CD4-positive, alpha-beta T cell treated with Interleukin-4 for 1 hour (primary cell): ENCODE measurements at places on chromosomes 6 and 20.

GRCh38 chr6:139533171-139533570 lies 158.7 kb upstream of the CITED2 start:
- DNase-seq, result no peak

- DNase-seq, result no peak
These were observed 134.9 kb upstream of the LRFN2 start for GRCh38 chr6:40722091-40722490.

GRCh38 chr6:161954077-161954476 lies 680.2 kb upstream of the AGPAT4 start:
- DNase-seq, result no peak

- no peak for DNase-seq
These were observed 28.1 kb downstream of the TFAP2B start for GRCh38 chr6:50846852-50847155.

GRCh38 chr6:63267828-63268227 lies 52.0 kb downstream of the LGSN start:
- DNase-seq, result no peak

DNA sequence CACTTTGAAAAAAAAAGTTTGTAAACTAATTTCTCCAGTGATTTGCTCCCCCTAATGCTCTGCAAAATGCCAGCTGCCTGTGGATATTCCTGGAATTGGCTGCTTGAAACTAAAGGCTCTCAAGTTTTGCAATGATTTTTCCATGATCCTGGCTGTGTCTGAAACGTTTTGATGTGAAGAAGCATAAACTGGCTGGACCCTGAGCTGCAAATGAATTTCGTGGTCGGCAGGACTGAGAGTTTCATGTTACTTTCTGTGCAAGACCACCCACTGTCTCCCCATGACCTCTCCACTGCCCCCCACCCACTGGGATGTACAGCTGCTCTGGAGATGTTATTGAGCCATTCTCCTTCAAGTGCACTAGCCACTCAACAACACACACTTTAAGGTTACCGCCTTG lies 171.3 kb upstream of the SSTR4 start:
- DNase-seq, result no peak

DNA sequence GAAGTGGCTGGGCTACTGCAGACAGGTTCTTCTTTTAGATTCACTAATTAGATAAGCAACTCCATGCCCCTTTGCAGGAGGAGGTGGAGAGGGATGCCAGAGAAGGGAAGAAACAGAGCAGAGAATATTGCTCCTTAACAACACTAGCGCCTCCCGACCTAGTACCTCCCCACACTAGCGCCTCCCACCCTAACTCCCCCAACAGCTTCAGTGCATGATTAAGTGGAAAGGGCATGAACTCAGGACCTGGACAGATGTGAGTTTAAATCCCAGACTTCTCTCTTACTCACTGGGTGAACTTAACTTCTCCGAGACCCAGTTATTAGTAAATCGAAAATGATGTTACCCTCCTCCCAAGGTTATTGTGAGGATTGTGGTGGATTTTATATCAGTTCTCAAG lies 25.7 kb downstream of the STX11 start:
- DNase-seq, result no peak

DNA sequence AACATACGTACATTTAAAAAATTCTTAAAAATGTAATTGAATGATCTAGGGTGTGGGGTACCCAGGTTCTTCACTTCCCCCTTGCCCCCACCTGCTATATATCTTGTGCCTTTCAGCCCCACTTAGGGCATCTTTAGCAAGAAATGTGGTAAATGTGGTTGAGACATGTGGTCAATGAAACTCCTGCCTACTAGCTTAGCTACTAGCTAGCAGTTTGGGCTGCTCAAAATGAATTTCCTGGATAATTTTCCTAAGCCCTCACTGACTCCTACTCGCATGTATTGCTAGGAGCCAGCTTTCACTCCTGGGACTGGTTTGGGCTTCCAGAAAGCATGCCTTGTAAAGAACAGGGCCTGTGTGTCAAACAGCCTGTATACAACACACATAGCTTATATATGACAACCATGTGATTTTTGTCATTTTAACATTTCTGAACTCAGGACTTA lies 257.3 kb downstream of the ATXN1 start:
- peak; percentile 54 for DNase-seq

DNA sequence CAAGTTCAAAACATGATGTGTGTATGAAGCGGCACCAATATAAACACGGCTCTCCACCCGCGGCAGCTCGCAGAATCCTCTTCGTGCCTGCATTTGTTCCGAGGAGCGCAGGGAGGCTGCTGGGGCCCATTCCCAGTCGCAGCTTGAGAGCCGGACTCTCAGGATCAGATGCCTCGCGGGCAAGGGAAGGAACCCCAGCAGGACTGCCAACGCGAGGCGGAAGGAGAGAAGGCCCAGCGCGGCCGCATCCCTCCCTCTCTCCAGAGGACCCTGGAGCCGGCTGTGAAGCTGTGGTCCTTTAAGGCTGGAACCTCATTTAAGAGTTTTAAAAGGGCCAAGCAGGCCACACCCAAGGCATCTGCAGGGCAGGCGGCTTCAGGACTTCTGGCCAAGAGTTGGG lies 44.2 kb upstream of the ZBP1 start:
- DNase-seq, result no peak

DNA sequence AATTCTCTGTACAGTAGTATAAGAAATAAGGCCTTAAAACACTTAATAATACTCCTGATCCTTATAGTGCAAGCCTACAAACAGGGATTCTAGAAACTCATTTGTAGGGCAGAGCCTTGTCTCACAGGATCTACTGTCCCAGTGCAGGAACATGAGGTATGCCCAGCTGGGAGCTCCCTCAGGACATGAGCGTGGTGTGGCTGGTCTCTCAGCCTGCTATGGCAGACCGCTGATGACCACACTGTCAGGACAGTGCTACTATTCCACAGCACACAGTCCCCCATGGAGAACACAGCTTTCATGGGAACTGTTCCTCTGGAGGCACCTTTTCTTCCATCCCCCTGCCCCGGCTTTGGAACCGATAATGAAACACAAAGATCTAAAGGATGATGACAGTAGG lies 53.0 kb downstream of the SERAC1 start:
- no peak for DNase-seq

DNA sequence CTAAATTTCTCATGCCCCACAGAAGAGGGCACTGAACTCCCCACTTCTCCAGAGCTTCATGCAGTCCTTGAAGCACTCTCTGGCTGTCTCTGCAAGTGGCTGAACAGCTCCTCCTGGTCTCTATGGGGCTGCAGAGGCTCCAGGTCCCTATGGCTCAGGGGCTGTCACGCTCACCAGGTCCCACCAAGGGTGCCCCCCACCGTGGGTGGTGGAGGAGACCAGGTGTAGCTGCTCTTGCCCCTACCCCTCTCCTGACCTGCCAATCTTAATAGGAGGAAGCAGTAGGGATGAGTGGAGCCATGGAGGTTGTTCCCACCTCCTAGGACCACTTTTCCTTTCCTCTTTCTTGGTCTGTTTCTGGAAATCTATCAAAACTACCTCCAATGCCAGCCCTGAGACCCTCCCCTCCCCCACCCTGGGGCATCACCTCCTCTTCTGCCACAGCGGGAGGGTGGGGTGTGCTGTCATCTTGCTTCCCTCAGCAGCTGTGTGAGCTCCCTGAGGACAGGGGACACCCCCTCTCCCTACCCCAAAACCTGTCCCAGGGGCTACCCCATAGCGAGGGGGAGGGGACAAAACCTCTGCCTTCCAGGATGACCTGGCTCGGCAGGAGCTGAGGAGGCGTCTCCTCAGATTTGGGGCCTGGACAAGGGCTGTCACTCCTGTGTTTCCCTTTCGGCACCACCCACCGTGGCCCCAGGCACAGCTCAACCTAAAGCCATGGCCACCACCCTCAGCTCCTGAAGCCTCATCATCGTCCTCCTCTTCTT lies 12.0 kb upstream of the RAET1E start:
- no peak for DNase-seq

- no peak for DNase-seq
These were observed 112.4 kb downstream of the BTBD9 start for GRCh38 chr6:38527371-38527770.

- DNase-seq, result no peak
These were observed 258.2 kb downstream of the BMP7 start for GRCh38 chr20:57008217-57008616.
